ENCODE measurements at places on chromosomes 12 and 14. TPM values are rescaled to one million over a fixed set of nuclear protein-coding genes. Genes with fewer than 3 reads are reported as not detected.

The NKX2-1 gene
- not detected for total RNA-seq

DNA sequence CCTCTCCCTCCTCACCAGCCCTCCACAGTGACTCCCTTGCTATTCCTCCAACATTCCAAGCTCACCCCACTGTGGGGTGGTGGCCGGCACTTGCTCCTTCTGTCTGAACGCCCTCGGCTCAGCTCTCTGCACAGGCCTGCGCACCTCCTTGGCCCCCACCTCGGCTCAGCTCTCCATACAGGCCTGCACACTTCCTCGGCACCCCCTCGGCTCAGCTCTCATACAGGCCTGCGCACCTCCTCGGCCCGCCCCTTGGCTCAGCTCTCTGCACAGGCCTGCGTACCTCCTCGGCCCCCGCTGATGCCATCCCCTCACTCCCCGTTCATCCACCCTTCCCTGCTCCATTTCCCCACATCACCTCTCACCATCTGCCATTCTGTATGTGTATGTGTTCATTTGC, 332.7 kb upstream of the FKBP4 start:
- no peak overlapping the region for H3K4me3 ChIP-seq
- H3K27ac ChIP-seq = no peak overlapping the region
- no peak for DNase-seq
- peaks cover 67% of the 10 kb centered on the region for H3K36me3 ChIP-seq
- H3K4me1 ChIP-seq = no peaks in the 10 kb centered on the region

GRCh38 chr14:68740788-68741476, 51.9 kb downstream of the ZFP36L1 start:
- no peak overlapping the region for H3K4me3 ChIP-seq
- DNase-seq = no peak
- no peak overlapping the region for H3K27ac ChIP-seq
- H3K27me3 ChIP-seq = no peaks in the 10 kb centered on the region

The LRRC43 gene
- total RNA-seq = 1.8 TPM

- H3K4me3 ChIP-seq = no peak overlapping the region
- no peaks in the 10 kb centered on the region for H3K27me3 ChIP-seq
- H3K36me3 ChIP-seq = no peaks in the 10 kb centered on the region
- no peaks in the 10 kb centered on the region for H3K4me1 ChIP-seq
Observed at GRCh38 chr14:100644383-100644782, 57.2 kb upstream of the BEGAIN start.

DNA sequence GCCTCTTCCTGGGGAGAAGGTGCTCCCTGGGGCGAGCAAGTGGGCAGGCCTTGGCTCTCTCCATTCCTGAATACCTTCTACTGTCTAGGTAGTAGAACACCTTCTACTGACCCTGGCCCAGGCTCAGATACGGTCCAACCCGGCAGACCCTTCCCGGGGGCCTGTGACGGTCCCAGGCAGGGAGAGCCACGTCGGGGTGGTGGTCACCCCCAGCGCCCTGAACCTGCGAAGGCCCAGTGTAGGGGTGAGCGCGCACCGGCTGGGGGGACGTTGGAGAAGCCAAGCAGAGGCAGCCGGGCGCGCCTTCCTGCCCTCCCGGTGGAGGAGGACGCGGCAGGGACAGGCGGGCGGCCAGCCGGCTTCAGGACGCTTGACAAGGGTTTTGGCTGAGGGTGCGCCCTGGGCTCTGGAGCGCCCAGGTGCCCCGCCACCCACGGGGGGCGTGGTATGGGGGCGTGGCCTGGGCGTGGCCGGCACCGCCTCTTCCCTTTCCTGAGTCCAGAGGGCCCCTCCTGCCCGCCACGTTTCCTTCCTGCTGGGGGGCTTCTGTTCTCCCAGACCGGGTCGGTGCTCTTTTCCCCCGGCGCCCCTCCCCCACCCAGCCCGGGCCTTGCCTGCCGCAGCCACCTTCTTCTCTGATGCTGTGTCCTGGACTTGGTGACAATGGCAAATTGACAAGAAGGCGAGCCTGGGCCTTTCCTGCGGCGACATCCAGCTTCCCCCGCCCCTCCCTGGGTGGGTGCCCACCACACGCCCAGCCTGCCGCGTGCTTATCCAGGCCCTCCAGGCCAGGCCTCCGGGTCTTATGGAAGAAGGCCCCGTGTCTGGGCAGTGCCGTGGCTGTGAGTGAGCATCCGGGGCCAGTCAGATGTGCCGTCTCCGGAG, 24.5 kb upstream of the PPP1R13B start:
- peak overlapping the region; percentile 21 for H3K4me3 ChIP-seq
- H3K4me1 ChIP-seq = no peaks in the 10 kb centered on the region
- no peaks in the 10 kb centered on the region for H3K27me3 ChIP-seq
- H3K36me3 ChIP-seq = no peaks in the 10 kb centered on the region

GRCh38 chr12:101727098-101727497, 12.2 kb downstream of the SYCP3 start:
- DNase-seq = no peak
- H3K4me3 ChIP-seq = no peak overlapping the region
- no peaks in the 10 kb centered on the region for H3K4me1 ChIP-seq
- H3K27me3 ChIP-seq = no peaks in the 10 kb centered on the region
- H3K27ac ChIP-seq = no peak overlapping the region

DNA sequence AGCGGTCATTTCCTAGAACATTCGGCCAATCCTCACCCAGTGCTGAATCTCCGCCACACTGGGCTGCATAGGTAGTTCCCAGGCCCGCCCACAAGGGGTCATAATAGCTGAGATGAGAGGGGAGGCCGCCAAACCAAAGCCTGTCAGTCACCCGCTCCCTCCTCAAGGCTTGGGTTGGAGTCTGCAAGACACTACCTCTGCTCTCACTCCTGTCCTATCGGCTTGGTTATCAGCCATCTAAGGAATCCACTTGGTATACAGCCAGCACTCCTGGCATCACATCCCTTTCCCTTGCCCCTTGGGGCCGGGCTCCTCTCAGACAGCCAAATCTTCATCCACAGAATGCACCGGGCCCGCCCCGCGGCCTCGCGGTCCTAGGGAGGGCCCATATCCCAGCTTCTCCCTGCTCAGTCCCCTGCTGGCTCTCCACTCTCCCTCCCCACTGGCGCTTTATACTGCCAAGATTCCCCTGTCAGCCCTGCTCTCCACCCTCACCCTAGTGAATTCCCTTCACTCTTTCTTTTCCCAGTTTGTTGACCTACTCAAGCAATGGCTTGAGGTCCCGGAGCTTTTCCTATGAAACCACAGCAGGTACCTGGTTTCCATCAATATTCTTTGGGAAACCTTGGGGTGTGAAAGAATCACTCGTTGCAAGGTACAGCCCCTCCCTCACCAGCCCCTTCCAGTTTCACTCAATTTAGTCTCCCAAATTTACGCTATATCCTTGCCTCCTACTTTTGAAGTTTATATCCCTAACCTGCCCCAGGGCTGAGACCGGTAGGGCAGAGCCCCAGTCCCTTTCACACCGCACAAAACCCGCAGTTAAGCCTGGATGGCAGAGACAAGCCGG, 1.4 kb downstream of the IFFO1 start:
- H3K36me3 ChIP-seq = peaks cover 9% of the 10 kb centered on the region
- H3K27me3 ChIP-seq = no peaks in the 10 kb centered on the region
- DNase-seq = peak; percentile 88
- H3K4me1 ChIP-seq = no peaks in the 10 kb centered on the region
- peak overlapping the region; percentile 80 for H3K4me3 ChIP-seq
- H3K27ac ChIP-seq = peak overlapping the region; percentile 94

DNA sequence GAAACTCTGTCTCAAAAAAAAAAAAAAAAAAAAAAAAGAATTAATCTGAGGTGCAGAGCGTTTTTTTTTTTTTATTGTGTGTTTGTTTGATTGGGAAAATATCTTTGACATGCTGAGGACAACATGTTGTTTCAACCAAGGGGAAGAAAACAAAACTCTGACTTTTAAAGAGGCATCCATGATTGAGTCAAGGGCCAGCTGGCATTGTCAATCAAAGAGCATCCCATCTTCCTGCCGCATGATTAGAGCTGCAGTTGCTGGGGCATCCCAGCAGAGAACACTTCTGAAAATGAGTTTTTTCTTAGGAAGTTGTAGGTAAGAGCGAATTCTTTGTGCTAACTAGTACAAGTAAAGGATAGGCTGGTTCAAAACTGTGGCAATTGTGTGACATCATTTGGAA, 200.9 kb upstream of the DAAM1 start:
- no peaks in the 10 kb centered on the region for H3K4me1 ChIP-seq
- DNase-seq = no peak
- H3K36me3 ChIP-seq = no peaks in the 10 kb centered on the region
- no peak overlapping the region for H3K4me3 ChIP-seq
- H3K27ac ChIP-seq = no peak overlapping the region

All from right atrium auricular region (tissue), 2 donors.